ENCODE measurements at places on chromosomes 7 and 10.

DNA sequence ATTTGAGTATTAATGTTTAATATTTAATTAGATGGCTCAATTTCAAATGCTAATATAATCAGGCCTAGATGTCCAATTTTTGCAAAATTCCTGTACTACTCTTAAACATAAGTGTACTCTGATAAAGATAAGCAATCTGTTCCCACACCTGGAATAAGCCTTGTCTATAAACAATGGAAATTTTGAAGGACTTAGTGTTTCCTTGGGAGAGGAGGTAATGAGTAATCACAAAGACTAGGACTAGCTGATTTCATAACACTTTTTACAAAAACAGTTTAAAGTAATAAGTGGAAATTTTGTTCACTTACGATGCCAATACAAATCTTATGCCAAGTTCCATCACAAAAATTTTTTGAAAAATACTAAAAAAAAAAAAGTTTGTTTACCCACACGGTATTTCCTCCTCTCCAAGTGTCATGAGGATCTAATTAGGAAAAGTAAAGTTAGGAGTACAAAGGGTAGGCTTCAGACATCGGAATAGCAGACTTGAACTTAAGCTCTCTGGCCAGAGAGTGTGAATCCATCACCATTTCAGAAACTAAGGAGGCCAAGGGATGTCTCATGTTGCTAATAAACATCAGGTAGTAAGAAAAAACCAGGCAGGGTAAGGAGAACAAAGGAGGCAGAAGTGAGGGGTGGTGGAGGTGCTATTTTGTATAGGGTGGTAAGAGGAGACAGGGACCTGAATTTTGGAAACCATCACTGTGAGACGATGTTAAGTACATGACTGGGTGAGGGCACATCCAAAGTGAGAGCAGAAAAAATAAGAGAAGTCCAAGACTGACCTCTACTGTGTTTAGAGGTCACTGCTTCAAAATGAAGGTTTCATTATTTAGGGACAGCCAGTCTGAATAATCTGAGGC, 61.3 kb downstream of the RAPGEF5 start:
- DNase-seq = no peak

DNA sequence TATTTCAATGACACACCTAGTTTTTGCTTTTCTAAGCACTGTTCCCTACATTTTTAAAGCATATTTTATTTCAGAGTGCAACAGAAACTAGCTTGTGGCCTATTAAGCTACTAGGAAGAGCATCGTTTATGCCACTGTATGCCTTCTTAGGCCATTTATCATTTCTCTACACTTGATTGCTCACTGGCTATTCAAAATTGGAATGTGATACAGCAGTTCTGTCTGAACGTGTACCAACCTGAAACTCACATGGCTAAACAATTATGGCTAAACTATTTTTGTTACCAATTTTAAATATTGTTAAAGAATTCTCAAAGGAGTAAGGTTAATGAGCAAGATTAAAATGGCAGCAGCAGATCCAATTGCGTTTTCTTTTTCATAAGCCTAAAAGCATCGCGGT, 105.2 kb downstream of the GSAP start:
- no peak for DNase-seq

DNA sequence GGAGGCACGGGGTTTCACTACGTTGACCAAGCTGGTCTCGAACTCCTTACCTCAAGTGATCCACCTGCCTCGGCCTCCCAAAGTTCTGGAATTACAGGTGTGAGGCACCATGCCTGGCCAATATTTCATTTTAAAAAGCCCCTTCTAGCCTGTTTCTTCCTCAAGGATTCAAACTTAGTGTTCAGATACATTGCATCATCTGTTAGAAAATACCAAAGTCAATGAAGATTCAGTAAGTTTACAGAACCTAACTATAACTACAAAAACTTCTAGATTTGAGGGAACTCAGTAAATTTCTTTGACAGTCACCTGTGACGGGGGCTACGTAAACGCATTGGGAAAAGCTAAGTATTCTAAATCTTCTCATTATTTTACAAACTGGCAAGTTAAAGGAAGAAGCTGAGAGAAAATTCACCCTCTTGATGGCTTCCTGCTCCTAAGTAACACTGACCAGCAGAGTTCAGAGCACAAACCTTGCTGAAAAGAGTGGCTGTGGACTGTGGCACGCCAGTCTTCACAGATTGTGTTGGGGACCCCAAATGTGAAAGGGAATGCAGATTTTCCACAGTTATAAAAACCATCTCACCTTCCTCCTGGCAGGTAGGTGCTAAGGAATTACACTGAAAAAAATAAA, 162.2 kb downstream of the PKD1L1 start:
- no peak for DNase-seq

- DNase-seq = no peak
Observed at GRCh38 chr7:96708872-96709271, 774 bp downstream of the SEM1 start.

DNA sequence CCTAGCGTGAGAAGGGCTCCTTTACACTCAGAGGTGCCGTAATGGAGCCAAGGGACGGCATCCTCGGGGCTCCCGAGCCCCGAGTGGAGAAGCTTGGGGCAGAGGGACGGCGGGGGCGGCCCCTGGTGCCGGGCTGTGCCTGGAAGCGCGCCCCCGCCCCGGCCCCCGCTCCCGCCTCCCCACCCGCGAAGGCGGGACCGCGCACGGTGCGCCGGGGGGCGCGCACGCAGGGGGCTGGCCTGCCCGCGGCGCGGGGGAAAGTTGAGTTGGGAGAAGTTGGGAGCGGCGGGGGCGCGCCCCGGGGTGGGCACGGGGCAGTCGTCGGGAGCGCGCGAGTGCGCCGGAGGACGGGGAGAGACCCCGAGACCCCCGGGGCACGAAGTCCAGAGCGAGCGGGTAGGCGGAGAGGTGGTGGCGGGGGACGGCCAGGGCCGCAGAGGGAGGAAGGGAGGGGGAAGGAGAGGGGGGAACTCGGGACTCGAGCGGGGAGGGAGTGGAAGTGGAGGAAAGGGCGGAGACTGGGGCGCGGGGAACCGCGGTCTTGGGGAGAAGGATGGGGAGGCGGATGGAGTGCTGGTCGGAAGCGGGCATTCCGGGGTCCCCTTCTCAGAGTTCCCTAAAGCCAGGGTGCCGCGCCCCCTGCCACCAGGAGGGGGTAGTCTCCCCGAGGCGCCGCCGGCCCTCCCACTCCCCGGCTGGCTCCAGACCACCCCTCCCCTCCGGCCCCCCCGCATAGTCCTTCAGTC, at the start of gene SLC4A2:
TSS of gene SLC4A2 (plus strand) at position 223 of the 746 bp plus-strand sequence. CDS start 2,399 bp downstream, outside the sequence.
- peak; percentile 60 for DNase-seq

- DNase-seq = no peak
Observed at GRCh38 chr10:86111902-86112545, 254.6 kb downstream of the GRID1 start.

DNA sequence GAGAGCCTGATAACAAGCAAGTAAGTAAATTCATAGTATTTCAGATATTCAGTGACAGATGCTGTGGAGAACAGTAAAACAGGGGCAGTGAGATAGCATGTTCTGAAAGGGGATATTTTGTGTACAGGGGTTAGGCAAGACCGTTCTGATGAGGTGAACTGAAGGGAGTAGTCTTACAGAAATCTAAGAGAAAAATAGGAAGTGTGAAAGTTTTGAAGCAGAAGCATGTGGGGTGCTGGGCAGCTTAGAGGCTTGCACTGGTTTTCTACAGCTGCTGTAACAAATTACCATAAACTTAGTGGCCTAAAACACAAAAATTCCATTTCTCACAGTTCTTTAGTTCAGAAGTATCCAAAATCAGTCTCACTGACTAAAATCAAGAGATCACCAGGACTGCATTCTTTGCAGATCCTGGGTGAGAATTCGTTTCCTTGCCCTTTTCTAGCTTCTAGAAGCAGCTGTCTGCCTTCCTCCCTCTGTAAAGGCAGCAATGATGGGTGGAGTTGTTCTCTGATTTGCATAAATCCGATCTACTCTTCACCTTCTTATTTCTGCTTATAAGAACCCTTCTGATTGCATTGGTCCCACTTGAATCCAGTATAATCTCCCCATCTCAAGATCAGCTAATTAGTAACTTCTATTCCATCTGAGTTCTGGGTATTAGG, 7.5 kb upstream of the KLF14 start:
- no peak for DNase-seq

DNA sequence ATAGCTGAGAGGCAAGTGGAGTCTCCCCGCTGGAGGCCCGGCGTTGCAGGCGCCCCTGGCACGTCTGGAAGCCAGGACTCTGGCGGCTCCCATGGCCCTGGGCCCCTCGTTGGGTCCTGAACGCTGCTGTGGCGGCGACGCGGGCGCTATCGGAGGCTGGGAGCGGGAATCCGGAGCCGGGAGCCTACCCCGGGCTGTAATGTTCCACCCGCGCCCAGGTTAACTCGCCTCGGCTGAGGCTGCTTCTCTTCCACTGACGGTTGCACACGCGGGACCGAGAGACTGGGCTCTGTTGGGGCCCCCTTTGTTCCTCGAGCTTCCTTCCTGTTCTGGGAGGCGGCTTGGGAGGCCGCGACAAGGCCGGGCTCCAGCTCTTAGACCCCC, 1.3 kb upstream of the HOXA5 start:
- DNase-seq = no peak

All from NCI-H1930 (cell line).